Central memory CD8-positive, alpha-beta T cell (primary cell): ENCODE measurements at places on chromosomes 1 and 21.

DNA sequence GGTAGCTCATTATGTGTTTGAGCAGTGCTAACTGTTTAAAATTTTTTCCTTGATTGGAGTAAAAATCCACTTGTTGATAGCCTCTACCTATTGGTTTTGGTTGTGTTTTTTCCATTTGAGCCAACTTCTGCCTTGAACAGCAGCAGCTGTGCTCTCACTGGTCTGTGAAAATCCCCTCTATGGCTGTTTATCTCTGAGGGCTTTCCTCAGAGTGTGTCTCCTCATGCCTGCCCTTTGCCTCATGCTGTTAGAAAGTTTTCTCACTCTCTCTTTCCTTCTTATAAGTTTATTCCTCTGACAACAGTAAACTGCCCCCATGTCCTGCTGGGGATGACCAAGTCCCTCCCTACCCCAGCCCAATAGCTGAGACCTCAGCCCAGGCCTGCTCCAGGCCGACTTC lies 14.1 kb downstream of the REG4 start:
- no peak for DNase-seq

DNA sequence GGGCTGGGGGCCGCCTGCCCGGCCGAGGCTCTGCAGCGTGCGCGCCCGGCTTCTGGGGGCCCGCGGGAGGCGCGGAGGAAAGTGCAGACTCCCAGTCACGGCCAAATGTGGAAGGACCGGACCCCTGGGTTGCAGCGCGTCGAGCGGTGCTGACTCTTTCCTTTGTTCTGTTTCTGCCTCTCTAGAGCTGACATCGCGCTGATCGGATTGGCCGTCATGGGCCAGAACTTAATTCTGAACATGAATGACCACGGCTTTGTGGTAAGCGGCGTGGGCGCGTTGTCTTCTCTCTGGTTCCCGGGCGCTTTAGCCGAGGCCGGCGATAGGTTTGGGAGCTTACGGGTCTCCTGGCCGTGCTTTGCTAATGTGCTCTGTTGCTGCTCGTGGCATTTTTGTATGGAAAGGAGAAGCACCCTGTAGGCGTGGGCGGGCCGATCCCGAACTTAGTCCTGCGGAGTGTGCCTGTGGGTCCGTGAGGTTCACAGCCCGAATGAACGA lies 629 bp downstream of the PGD start:
- DNase-seq, result no peak

DNA sequence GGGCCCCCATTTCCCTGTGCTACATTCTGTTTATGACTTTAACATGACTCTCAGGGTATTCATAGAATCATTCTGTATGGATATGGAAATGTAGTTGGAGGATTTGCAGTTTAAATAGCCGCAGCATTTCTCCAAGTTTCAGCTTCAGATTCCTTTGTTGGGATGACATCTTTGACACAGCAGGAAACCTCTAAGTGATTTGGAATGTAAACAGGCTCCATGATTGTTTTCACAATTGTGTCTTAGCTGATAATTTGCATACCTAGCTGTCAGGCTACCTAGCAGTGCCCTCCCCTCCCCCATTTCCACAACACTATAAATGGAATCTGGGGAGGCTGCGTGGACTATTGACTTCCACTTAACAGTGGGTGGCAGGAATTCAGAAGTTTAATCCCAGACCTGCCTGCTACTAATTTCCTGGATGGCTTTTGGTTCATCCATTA lies 290.2 kb downstream of the HLX start:
- no peak for DNase-seq

- DNase-seq, result no peak
These were observed 15.6 kb downstream of the B3GALT5 start for GRCh38 chr21:39628385-39628784.

- DNase-seq, result no peak
These were observed 14.3 kb downstream of the QSOX1 start for GRCh38 chr1:180168786-180169639.
